ENCODE measurements at places on chromosomes 2 and 18. TPM values are rescaled to one million over a fixed set of nuclear protein-coding genes. Genes with fewer than 3 reads are reported as not detected.

DNA sequence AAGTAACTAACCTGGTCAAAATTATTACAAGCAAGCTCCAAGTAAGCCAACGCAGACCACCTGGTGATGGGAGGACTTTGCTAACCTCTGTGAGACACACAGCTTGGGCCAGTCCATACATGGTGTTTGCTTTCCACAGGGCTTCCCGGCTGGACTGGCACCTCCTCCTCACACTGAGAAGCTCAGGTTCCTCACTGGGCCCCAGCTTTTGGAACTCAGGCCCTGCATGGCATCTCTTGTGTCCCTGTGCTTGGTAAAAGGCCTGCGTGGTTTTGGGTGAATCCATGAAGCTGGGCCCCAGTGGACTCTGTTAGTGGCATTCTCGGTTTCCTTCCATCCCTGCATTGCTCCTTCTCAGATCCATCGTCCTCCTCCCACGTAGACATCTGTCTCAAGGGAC lies 123.4 kb downstream of the VAPA start:
- DNase-seq: no peak

DNA sequence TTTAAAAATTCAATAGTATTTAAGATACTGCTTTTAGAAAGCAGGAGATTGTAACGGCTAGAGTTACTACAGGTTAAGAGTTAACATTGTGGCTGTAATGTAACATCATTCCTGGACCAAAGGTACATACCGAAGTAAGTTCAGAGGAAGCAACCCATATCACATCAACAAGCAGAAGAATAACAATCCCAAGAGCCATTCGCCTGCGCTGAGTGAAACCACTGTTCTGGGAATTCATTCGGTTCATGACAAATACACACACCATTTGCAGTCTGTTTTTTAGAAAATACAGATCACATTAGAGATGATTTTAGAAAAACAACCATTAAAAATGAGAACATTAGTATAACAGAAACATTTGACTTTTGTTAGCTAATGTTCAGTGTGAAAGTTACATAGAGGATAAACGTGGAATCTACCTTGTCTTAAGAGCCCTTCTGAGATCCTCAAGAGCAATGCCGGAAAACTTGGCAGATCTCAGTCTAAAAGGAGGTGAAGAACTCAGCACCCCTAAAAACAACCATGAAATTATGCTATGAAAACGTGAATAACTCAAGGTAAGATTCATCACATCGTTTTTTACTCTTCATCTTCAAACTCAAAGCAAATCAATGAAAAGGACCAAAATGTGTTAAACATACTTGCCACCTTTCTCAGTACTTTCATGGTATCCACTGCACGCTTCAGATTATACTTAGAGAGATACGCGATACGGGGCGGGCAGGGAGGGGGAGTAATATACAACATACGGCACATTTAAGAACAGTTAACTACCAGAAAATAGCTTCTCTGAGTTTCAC lies 1.2 kb downstream of the SLC35F5 start:
- DNase-seq: no peak

GRCh38 chr2:166057370-166058164 lies 70.3 kb downstream of the SCN1A start:
- DNase-seq: no peak

DNA sequence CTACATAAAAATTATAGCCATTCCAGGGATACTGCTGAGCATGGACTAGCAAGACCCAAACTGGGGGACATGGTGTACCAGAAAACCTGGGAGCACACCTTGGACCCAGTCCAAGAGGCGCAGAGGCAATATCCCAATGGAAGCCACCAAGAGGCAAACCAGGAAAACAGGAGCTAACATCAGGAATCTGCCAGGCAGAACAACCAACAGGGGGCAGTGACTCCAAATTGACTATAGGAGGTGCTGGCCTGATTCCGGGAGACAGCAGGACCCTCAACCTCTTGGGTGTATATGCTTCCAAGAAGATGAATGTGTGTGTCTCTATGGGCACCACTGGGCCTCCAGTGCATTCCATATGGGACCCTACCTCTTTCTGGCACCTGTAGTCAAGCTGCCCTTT lies 172.7 kb upstream of the ARL4C start:
- DNase-seq: no peak

- no peak for DNase-seq
Measured at GRCh38 chr2:175903384-175903936, 98.6 kb downstream of the LNPK start.

DNA sequence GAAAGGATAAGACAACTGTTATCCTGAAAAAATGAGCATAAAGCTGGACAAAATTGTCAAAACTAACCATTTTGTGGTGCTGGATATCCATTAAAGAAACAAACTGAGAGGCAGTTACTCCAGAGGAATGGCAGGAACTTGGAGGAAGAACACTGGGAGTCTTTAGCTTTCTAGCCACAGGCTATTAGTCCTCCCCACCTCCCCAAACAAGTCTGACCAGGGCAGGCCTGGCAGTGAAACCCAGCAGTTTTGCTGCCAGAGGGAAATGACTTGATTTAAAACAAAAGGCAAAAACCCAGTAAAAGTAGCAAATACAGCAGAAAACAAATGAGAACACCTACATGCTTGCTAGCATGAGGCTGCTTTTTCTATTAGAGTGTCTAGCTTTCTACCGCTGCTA lies 34.9 kb downstream of the OSBPL1A start:
- no peak for DNase-seq

DNA sequence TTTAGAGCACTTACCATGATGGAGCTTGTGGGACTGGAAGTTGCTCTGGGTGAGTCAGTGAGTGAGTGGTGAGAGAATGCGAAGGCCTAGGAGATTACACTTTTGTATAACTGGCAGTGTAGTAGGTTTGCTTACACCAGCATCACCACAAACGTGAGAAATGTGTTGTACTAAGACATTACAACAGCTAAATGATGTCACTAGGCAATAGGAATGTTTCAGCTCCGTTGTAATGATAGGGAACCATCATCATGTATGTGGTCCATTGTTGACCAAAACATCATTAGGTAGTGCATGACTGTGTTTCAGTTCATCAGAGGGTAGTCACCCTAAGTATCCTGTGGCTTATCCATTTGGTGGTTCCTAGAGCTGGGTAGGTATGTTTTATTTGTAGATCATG lies 11.9 kb downstream of the ZNF407 start:
- DNase-seq: no peak

GRCh38 chr2:41970988-41971660 lies 76.7 kb upstream of the PKDCC start:
- no peak for DNase-seq

- DNase-seq: no peak
Measured at GRCh38 chr2:158998551-158999248, 30.3 kb downstream of the TANC1 start.

GRCh38 chr2:68418419-68418818 lies 48.7 kb downstream of the FBXO48 start:
- no peak for DNase-seq

GRCh38 chr2:71746946-71747501 lies 293.7 kb downstream of the DYSF start:
- DNase-seq: no peak

GRCh38 chr18:31232775-31233424 lies 70.2 kb upstream of the DSC1 start:
- no peak for DNase-seq

GRCh38 chr18:62571037-62571436 lies 48.2 kb downstream of the ZCCHC2 start:
- DNase-seq: no peak

GRCh38 chr2:187873132-187873531 lies 318.9 kb upstream of the TFPI start:
- no peak for DNase-seq

GRCh38 chr2:202149155-202149762 lies 76.2 kb downstream of the KIAA2012 start:
- no peak for DNase-seq

DNA sequence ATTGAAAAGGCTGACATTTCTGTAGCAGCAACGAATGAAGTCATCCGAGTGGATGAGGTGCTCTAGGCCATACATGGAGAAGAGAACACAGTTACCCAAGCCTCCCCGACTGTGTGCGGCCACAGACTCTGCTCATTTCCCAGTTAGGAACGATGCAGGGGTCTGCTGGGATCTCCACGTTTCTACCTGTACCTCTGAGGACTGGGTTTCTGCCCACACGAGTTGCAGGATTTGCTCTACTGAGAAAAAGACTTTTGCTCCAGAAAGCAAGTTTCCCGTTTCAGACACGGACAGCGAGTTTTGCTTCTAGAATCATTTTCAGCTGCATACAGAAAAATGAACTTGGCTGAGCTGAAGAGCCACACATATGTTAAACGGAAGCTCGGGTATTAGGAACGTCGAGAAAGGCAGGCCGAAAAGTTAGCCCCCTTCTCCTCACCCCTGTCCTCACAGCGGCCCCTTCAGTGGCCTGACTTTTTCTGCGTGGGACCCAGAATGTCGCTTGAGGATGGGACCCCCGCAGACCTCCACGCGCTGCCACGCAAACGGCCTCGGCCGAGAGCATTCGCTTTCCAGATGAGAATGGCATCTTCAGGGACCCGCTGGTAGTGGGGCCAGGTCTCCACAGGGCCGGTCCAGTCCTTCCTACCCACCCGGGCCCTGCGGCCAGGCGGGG lies 582 bp upstream of the RAB31 start:
- DNase-seq: no peak

- DNase-seq: no peak
Measured at GRCh38 chr2:227627769-227628168, 10.5 kb downstream of the SCYGR4 start.

- DNase-seq: no peak
Measured at GRCh38 chr2:136257893-136258292, 139.9 kb upstream of the CXCR4 start.

DNA sequence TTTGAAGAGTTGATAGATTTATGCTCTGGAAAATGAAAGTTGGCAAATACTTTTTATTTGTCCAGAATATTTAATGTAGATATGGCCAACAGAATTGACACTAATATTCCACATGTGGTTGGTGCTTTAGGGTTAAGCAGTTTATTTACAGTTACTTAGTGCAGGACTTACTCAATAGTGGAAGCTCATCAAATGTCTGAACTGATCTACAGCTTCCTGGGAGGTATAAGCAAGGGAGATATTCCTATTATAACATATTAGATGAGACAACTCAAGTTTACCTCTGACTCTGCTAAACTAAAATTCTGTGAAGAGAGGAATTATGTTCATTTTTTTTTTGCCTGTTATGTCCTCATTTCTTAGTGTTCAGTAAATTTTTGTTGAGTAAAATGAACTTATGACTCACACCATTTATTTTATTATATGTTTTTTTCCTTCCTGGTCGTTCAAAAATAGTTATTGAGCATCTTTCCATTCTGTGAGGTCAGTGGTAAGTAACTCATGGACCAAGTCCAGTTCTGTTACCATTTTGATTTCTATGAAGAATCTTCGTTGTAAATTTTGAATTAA lies 13.6 kb downstream of the ABI2 start:
- no peak for DNase-seq

DNA sequence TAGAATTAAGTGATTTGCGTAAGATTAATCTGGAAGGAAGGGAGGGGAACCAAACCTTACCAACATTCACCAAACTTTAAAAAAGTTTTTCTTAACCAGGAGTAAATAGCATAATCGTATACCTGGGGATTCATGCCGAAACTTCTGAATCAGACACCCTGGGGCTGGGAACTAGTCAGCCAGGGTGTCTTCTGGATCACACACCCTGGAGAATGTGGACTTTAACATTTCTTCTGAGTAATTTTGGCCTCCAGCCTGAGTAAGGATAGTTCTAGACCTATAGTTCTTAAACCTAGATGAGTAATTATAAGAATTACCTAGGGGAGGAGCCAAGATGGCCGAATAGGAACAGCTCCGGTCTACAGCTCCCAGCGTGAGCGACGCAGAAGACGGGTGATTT lies 44.1 kb upstream of the MEIS1 start:
- no peak for DNase-seq

GRCh38 chr2:85216927-85217326 lies 83.7 kb downstream of the TCF7L1 start:
- no peak for DNase-seq

- no peak for DNase-seq
Measured at GRCh38 chr2:31287654-31288053, 53.7 kb downstream of the EHD3 start.

DNA sequence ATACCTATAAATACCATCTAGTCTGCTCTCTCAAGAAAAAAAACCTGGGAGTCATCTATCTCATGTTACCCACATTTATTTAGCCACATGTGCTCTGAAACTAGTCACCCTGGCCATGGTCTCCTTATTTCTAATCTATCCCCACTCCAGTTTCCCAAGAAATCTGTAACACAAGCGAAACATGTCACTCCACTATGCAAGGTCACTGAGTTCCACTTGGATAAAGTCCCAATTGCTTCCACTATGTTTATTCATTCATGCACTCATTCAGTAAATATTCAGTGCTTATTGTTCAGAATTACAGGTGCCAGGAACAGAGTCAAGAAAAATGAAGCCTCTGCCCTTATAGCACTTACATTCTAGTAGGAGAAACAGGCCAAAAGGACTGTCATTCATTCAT lies 369.4 kb upstream of the CYRIA start:
- DNase-seq: no peak

- DNase-seq: no peak
Measured at GRCh38 chr2:38217401-38218188, 141.6 kb upstream of the CYP1B1 start.

DNA sequence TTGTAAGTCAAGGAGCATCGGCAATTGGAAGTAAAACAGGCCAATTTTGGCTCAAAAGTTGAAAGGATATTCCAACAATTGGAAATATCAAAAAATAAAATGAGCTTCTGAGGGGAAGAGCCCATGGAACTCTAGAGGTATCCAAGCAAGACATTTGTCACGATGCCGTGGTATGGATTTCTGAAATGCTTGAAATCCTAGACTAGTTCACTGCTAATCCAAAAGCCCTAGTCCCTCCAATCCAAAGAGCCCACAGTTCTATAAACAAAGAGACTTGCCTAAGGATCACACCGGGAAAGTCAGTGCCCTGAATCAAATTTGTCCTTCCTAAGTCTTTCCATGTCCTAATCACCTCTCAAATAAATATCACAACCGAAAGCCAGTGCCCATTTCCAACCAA lies 85.1 kb downstream of the CLHC1 start:
- no peak for DNase-seq

DNA sequence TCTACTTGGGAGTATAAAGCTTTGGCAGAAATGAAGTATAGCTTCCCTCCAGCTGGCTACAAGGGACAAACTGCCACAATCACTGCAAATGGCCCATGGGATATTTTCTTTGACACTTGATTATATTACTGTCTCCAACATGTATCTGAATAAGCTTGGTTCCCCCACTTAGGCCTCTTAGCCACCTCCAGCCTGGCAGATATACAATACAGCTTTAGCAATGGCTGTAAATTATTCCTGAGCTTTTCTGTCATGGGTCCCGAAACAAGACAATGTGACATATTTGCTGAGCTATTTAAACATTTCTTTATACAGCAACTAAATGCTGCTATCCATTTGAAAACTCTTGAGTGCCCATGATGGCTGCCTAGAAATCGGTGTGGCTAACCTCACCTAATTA lies 406.2 kb downstream of the SUCLG1 start:
- DNase-seq: no peak

The SMIM21 gene
- not detected for total RNA-seq

The OTOF gene
- not detected for total RNA-seq

The SCN7A gene
- 13.0 TPM for total RNA-seq

The DPP4 gene
- total RNA-seq: 3.4 TPM

The PGAP1 gene
- total RNA-seq: 7.7 TPM

The ALPG gene
- not detected for total RNA-seq

The NPHP1 gene
- 4.8 TPM for total RNA-seq

The MTCL1 gene
- total RNA-seq: 16.3 TPM

The MAP3K2 gene
- total RNA-seq: 31.6 TPM

The SKA1 gene
- 0.13 TPM for total RNA-seq

The ANKRD30BL gene
- not detected for total RNA-seq

The METAP1D gene
- total RNA-seq: 4.0 TPM
